Panc1 (cell line): ENCODE measurements at places on chromosomes 6 and 20.
A peak's percentile ranks its signal among the peaks of the same experiment; 100 is the strongest.

- H3K4me1 ChIP-seq = peaks cover 2% of the 10 kb centered on the region; the same call in 1 of the 2 replicates
- H3K36me3 ChIP-seq = no peaks in the 10 kb centered on the region
- H3K27me3 ChIP-seq = no peaks in the 10 kb centered on the region
- H3K4me3 ChIP-seq = no peak overlapping the region
- no peak for DNase-seq
Observed at GRCh38 chr6:17167327-17167979, 65.6 kb downstream of the STMND1 start.

GRCh38 chr6:125714441-125715090 is 34.9 kb upstream of the HEY2 start:
- DNase-seq = no peak
- no peak overlapping the region for H3K27ac ChIP-seq
- H3K27me3 ChIP-seq = no peaks in the 10 kb centered on the region
- H3K4me3 ChIP-seq = no peak overlapping the region

- H3K36me3 ChIP-seq = no peaks in the 10 kb centered on the region
- DNase-seq = no peak
- no peaks in the 10 kb centered on the region for H3K27me3 ChIP-seq
- H3K4me1 ChIP-seq = no peaks in the 10 kb centered on the region
- no peak overlapping the region for H3K27ac ChIP-seq
Observed at GRCh38 chr20:16491294-16491905, 81.8 kb downstream of the KIF16B start.

DNA sequence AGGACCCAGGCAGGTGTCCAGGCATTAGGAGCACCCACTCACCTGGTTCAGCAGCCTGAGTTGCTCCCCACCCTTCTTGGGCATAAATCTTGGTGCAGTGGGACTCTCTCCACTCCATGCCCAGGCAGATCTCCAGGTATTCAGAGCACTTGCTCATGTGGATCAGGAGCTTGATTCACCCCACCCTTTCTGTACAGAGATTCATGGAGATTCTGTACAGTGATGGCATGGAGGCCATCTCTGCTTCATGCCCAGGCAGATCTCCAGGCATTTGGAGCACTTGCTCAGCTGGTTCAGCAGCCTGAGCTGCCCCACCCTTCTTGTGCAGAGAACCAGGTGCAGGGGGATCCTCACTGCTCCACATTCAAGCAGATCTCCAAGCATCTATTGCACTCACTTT is 44.1 kb downstream of the BEND6 start:
- no peaks in the 10 kb centered on the region for H3K27me3 ChIP-seq
- no peaks in the 10 kb centered on the region for H3K36me3 ChIP-seq

DNA sequence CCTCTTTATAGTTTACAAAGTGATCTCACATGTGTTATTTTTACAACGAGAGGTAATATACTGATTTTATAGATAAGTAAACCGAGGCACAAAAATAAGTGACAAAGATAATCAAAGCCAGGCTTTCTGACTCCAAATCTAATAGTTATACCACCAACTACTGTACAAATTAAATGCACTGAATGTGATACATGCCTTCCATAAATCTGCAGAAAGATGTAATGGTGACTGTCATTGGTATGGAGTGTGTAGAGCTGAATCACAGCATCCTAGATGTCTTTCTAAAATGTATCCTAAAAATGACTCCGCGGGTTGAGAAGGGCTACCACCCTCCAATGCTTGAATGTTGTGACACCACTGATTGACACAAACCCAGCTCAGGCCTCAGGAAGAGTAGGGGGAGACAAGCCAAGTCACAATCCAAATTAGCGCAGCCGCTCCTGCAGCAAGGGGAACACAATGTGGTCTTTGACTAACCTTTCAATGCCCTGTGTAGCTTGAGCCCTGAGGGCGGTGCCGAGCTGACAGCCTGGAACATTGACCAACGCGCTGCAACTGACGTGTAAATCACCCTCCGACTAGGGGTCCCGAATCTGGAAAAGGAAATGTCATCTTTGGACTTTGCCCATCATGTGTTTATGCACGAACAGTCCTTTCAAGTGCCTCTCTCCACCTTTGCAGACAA is 136.8 kb downstream of the OLIG3 start:
- H3K27me3 ChIP-seq = no peaks in the 10 kb centered on the region
- DNase-seq = no peak
- no peak overlapping the region for H3K27ac ChIP-seq
- no peak overlapping the region for H3K4me3 ChIP-seq
- H3K4me1 ChIP-seq = no peaks in the 10 kb centered on the region

- H3K4me3 ChIP-seq = no peak overlapping the region
- no peak overlapping the region for H3K27ac ChIP-seq
- no peak for DNase-seq
- H3K4me1 ChIP-seq = no peaks in the 10 kb centered on the region
- peaks cover 25% of the 10 kb centered on the region for H3K27me3 ChIP-seq
- H3K36me3 ChIP-seq = no peaks in the 10 kb centered on the region
Observed at GRCh38 chr6:30171677-30172471, 8.5 kb downstream of the TRIM15 start.

DNA sequence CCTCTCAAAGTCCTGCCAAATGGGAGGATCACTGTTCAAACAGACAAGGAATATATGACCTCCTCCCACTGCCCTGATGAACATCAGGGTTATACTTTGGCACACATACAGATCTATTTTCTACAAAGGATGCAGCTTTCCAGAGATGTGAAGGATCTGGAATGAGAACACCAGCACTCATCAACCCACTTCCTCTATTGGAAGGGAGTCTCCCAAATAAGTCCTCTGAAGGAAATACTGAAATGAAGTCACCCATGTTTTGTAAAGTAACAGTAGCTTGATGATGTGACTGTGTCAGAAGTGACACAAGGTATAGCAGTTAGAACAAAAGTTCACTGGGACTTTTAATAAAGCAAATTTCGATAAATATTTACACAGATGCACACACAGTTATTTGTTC is 104.9 kb downstream of the OGFRL1 start:
- no peak overlapping the region for H3K4me3 ChIP-seq
- no peak for DNase-seq
- peak overlapping the region; percentile 51 for H3K27ac ChIP-seq
- H3K36me3 ChIP-seq = 0 out of 2 replicates have a peak, but pooled peaks cover 4% of the 10 kb centered on the region

DNA sequence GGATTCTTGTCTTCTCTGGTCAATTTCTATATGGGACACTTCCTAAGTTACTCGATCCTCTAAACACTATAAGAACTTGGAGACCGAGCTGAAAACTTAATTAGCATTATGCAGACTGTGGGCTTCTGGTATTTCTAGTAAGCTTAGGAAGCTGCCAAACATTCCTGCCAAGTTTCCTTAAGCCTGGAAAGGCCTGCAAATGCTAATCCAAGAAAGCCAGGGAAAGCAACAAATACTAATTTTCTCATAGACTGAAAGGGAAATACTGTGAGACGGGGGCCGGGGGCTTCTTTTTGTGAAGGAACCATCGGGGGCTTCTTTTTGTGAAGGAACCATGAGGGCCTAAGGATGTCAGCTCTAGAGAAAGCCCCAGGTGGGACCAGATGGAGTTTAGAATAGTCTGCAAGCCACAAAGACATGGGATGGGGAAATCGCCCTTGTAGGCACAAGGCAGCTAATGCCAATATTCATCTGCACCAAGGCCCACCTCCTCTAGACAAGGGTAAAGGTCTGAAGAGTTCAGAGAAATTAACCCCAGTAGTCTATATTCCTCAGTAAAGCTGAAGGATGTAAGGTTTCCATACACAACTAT is 332.4 kb upstream of the PRDM1 start:
- H3K4me1 ChIP-seq = no peaks in the 10 kb centered on the region
- H3K27me3 ChIP-seq = no peaks in the 10 kb centered on the region
- no peak overlapping the region for H3K27ac ChIP-seq
- no peak for DNase-seq

DNA sequence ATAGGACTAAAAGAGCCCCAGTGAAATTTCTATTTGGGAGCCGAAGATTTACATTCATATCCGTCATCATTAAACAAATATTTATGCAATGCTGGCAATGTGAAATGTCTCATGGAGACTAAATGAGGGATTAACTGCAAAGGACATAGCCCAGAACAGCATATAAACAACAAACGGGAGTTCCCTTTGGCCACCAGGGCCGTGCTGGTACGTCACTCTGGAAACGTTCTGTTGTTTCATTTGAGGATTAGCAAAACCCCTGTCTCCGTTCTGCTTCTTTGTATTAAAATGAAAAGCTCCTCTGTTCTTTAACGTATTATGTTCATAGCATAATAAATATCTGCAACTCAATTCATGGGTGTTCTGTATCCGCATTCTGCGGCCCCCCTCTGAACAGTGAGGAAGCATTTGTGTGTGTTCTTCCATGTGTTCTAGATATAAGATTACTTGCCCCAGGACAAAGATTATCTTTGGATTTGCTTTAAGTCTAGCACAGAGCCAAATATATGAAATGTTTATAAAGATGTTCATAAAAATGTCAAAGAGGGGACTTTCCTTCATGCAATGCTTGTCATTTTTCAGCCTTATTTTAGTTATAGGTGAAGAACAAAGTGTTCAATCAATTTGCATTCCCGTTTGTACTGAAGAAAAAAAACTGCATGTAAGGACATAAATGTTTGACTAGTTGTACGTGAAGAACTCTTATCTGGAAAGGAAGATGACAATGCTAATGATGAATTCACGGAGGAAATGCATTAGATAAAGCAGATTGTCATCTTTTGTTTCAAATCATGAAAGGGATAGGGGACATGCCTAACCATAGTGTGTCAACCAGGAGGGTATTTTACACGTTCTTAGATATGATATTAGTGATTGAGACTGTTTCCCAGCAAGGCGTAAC is 90.0 kb upstream of the TNFAIP3 start:
- no peak for DNase-seq
- no peak overlapping the region for H3K27ac ChIP-seq
- H3K36me3 ChIP-seq = no peaks in the 10 kb centered on the region
- no peaks in the 10 kb centered on the region for H3K4me1 ChIP-seq
- H3K27me3 ChIP-seq = no peaks in the 10 kb centered on the region
